ENCODE measurements at places on chromosomes 12 and 14. TPM values are rescaled to one million over a fixed set of nuclear protein-coding genes. Genes with fewer than 3 reads are reported as not detected.

Gene CFAP73
- total RNA-seq: not detected

Gene MYO1H
- total RNA-seq: not detected

Gene PGF
- total RNA-seq: 30.2 TPM

Gene FCF1
- total RNA-seq: 21.9 TPM

Gene MIPOL1
- total RNA-seq: 10.5 TPM

Gene CISTR
- total RNA-seq: not detected

Gene E2F7
- total RNA-seq: 3.1 TPM

Gene SELPLG
- total RNA-seq: 2.8 TPM

Gene PTGR2
- total RNA-seq: 8.4 TPM

Gene OAS1
- 3.6 TPM for total RNA-seq

DNA sequence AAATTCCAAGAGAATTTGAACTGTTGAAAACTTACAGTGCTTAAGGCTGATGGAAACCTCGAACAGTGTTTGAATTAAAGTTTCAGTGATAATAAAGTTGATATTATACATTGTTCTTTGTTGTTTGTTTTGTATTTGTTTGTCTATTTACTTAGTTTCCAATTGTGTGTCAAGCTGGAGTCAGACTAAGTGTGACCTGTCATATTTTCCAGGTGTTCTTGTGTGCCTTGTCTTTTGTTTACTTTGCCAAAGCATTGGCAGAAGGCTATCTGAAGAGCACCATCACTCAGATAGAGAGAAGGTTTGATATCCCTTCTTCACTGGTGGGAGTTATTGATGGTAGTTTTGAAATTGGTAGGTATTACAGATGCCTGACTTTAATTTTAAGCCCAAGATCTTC, 6.0 kb downstream of the SLCO1C1 start:
- H3K27me3 ChIP-seq: no peaks in the 10 kb centered on the region
- no peak for DNase-seq
- no peak overlapping the region for H3K4me3 ChIP-seq
- no peaks in the 10 kb centered on the region for H3K36me3 ChIP-seq

GRCh38 chr12:123344086-123344485, 20.6 kb downstream of the SBNO1 start:
- H3K4me1 ChIP-seq: no peaks in the 10 kb centered on the region
- no peak overlapping the region for H3K27ac ChIP-seq
- no peak for DNase-seq

DNA sequence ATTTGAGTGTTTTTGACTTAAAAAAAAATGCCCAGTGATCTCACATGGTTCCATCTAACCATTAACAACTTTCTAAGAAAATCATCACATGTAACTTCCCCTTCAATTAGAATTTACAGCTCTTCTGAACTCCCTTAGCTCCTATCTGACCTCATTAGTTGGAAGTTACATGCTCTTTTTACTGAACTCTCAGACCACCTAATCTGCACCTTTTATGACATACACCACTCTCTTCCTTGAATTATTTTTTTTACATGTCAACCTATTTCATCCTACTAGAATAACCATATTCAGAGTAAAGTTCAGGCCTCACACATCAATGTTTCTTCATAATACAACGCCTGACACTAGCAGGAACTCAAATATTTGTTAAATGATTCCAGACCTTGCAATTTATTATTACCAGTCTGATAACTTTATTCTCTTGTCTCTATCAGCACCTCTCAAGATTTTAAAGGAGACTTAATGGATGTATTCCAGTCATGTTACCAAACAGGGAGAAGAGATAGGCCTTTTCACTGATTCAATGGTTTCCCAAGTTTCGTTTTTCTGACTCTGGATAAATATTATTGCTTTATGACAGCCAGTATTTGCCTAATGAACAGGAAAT, 21.0 kb downstream of the EGLN3 start:
- peaks cover 21% of the 10 kb centered on the region for H3K4me1 ChIP-seq
- no peak overlapping the region for H3K4me3 ChIP-seq
- H3K36me3 ChIP-seq: peaks cover 22% of the 10 kb centered on the region
- DNase-seq: no peak

- peaks cover 2% of the 10 kb centered on the region for H3K27me3 ChIP-seq
- peaks cover 16% of the 10 kb centered on the region for H3K4me1 ChIP-seq
- H3K4me3 ChIP-seq: no peak overlapping the region
These were observed 42.6 kb downstream of the GALNT8 start for GRCh38 chr12:4762773-4763172.

- H3K36me3 ChIP-seq: no peaks in the 10 kb centered on the region
- no peaks in the 10 kb centered on the region for H3K27me3 ChIP-seq
- no peaks in the 10 kb centered on the region for H3K4me1 ChIP-seq
- no peak overlapping the region for H3K27ac ChIP-seq
These were observed 171.7 kb downstream of the MIPOL1 start for GRCh38 chr14:37369425-37369824.

DNA sequence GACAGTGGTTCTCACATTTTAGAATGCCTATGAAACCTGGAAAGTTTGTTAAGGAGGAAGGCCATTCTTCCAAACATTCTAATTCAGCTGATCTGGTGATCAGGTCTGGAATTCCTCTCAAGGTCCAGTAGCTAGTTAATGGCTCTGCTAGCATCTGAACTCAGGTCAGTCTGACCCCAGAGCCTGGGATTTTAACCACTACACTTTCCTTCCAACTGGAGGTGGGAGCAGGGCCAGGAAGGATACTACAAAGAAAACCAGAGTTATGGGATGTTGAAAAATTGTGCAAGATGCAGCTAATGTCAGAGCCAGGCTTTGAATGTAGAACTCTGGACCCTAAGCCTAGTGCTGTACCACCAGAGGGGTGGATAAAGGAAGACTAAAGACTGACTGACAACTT, 73.6 kb upstream of the NID2 start:
- H3K4me1 ChIP-seq: no peaks in the 10 kb centered on the region
- no peak overlapping the region for H3K27ac ChIP-seq
- no peak overlapping the region for H3K4me3 ChIP-seq
- H3K27me3 ChIP-seq: no peaks in the 10 kb centered on the region
- H3K36me3 ChIP-seq: no peaks in the 10 kb centered on the region

GRCh38 chr14:99863059-99863458, 69.8 kb downstream of the EML1 start:
- H3K36me3 ChIP-seq: peaks cover 11% of the 10 kb centered on the region
- H3K27me3 ChIP-seq: no peaks in the 10 kb centered on the region
- no peak overlapping the region for H3K4me3 ChIP-seq
- no peaks in the 10 kb centered on the region for H3K4me1 ChIP-seq
- DNase-seq: no peak

- peak; percentile 96 for DNase-seq
- peaks cover 2% of the 10 kb centered on the region for H3K27me3 ChIP-seq
- no peaks in the 10 kb centered on the region for H3K36me3 ChIP-seq
- H3K4me1 ChIP-seq: peaks cover 21% of the 10 kb centered on the region
- peak overlapping the region; percentile 73 for H3K27ac ChIP-seq
These were observed 336.9 kb downstream of the BMP4 start for GRCh38 chr14:53619691-53620231.

GRCh38 chr12:63238892-63239291, 87.9 kb upstream of the AVPR1A start:
- H3K36me3 ChIP-seq: no peaks in the 10 kb centered on the region
- H3K4me3 ChIP-seq: no peak overlapping the region
- DNase-seq: no peak

GRCh38 chr14:64281805-64282204, 12.4 kb downstream of the ESR2 start:
- H3K27me3 ChIP-seq: no peaks in the 10 kb centered on the region
- H3K36me3 ChIP-seq: no peaks in the 10 kb centered on the region
- H3K4me1 ChIP-seq: no peaks in the 10 kb centered on the region
- DNase-seq: no peak

DNA sequence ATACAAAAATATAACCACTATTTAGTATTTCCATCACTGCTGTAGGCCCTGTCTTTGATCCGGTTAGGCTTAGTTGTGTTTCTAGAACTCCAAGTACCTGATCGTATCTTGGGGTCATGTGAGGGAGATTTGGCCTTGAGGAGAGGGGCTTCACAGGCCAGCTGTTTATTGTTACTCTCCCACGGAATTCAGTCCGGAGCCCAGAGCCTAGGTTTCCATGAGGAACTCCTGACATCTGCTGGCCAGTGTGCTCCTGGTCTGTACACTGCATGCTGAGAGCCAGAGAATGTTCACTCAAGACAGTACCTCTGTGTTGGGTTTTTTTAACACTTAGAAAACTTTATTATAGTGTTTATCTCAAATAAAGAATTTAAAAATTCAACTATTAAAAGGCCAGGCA, 341.0 kb upstream of the TMEM132C start:
- no peak overlapping the region for H3K27ac ChIP-seq
- H3K4me1 ChIP-seq: peaks cover 5% of the 10 kb centered on the region
- no peak overlapping the region for H3K4me3 ChIP-seq
- DNase-seq: peak; percentile 81

DNA sequence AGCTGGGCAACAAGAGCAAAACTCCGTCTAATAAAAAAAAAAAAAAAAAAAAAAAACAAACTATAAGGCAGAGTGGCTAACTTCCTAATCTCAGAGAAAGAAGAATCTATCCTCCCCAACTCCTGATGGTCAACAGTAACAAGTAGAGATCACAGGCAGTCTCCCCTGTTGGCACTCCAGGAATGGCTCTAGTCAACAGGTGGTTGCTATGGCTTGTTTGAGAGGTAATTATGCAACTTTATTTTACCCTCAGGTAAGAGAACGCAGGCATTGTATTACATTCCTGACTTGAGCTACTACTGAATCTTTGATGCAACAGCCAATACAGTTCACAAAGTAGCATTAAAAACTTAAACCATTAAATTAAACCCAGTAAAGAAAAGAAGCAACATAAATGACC, 180.3 kb downstream of the DICER1 start:
- DNase-seq: no peak
- peaks cover 3% of the 10 kb centered on the region for H3K27me3 ChIP-seq
- H3K4me1 ChIP-seq: peaks cover 2% of the 10 kb centered on the region
- no peaks in the 10 kb centered on the region for H3K36me3 ChIP-seq

DNA sequence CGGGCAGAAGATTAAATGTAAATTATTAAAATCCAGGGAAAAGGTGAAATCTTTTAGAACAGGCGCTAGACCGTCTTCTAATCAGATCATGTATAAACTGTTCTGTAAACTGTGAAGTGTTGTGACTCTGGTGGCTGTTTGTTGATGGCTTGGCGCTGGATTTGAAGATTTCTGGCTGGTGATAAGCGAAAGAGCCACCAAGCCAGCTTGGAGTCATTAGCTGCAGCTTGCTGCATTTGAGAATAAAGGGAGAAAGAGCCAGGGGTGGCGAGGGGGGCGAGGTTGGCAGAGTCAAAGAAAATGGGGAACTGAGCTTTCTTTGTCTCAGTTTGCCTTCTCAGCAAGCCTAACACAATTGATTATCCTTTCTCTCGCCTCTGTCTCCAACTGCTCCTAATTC, 8.0 kb downstream of the SYNDIG1L start:
- no peak overlapping the region for H3K27ac ChIP-seq
- H3K4me1 ChIP-seq: no peaks in the 10 kb centered on the region
- DNase-seq: no peak
- H3K27me3 ChIP-seq: peaks cover 22% of the 10 kb centered on the region

- no peaks in the 10 kb centered on the region for H3K4me1 ChIP-seq
- no peak overlapping the region for H3K27ac ChIP-seq
- H3K27me3 ChIP-seq: no peaks in the 10 kb centered on the region
- peak; percentile 26 for DNase-seq
- H3K4me3 ChIP-seq: no peak overlapping the region
- no peaks in the 10 kb centered on the region for H3K36me3 ChIP-seq
These were observed 12.4 kb upstream of the NRXN3 start for GRCh38 chr14:78157494-78158437.

GRCh38 chr12:65259501-65259900, 19.0 kb upstream of the MSRB3 start:
- H3K36me3 ChIP-seq: no peaks in the 10 kb centered on the region
- H3K4me3 ChIP-seq: no peak overlapping the region
- H3K27ac ChIP-seq: no peak overlapping the region
- no peaks in the 10 kb centered on the region for H3K4me1 ChIP-seq
- DNase-seq: no peak

- H3K27ac ChIP-seq: no peak overlapping the region
- no peak for DNase-seq
- no peaks in the 10 kb centered on the region for H3K36me3 ChIP-seq
- no peaks in the 10 kb centered on the region for H3K27me3 ChIP-seq
- H3K4me3 ChIP-seq: no peak overlapping the region
- H3K4me1 ChIP-seq: no peaks in the 10 kb centered on the region
These were observed 48.7 kb downstream of the DAD1 start for GRCh38 chr14:22540293-22540692.

- H3K27ac ChIP-seq: peak overlapping the region; percentile 62
- no peak overlapping the region for H3K4me3 ChIP-seq
- DNase-seq: peak; percentile 97
- no peaks in the 10 kb centered on the region for H3K4me1 ChIP-seq
- H3K36me3 ChIP-seq: no peaks in the 10 kb centered on the region
These were observed 301.8 kb downstream of the NPAS3 start for GRCh38 chr14:33240466-33240865.

DNA sequence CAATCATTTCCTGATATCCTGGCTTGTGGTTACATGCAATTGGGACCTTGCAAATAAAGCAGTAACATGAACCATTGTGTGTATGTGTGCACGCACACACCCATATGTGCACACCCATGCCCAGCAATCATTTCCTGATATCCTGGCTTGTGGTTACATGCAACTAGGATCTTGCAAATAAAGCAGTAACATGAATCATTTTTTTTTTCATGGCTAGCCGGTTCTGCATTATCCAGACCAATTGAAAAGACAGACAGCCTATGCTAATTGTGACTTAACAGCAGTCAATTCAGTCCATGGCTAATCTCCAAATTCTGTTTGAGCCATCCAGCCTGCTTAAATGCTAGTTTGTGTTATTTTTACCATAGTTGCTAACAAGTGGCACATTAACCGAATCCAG, 134.3 kb downstream of the TTC7B start:
- H3K36me3 ChIP-seq: peaks cover 5% of the 10 kb centered on the region
- no peak overlapping the region for H3K4me3 ChIP-seq
- no peaks in the 10 kb centered on the region for H3K27me3 ChIP-seq
- no peak for DNase-seq
- H3K27ac ChIP-seq: no peak overlapping the region

DNA sequence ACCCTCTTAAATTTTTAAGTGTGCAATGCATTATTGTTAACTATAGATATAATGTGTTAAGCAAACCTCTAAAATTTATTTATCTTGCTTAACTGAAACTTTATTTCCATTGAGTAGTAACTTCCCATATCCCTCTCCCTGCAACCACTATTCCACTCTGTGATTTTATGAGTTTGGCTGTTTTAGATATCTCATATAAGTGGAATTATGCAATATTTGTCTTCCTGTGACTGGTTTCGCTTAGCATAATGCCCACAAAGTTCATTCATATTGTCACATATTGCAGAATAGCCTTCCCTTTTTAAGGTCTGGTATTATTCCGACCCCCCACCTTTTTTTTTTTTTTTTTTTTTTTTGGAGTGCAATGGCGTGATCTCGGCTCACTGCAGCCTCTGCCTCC, 247.6 kb downstream of the EMP1 start:
- DNase-seq: peak; percentile 43
- peaks cover 4% of the 10 kb centered on the region for H3K4me1 ChIP-seq
- no peak overlapping the region for H3K4me3 ChIP-seq
- no peaks in the 10 kb centered on the region for H3K36me3 ChIP-seq
- H3K27me3 ChIP-seq: no peaks in the 10 kb centered on the region
- no peak overlapping the region for H3K27ac ChIP-seq

GRCh38 chr12:66598079-66598478, 80.8 kb downstream of the GRIP1 start:
- no peak overlapping the region for H3K4me3 ChIP-seq
- H3K27ac ChIP-seq: no peak overlapping the region
- no peaks in the 10 kb centered on the region for H3K36me3 ChIP-seq
- H3K27me3 ChIP-seq: no peaks in the 10 kb centered on the region
- no peaks in the 10 kb centered on the region for H3K4me1 ChIP-seq
- no peak for DNase-seq

- H3K27ac ChIP-seq: no peak overlapping the region
- H3K4me1 ChIP-seq: peaks cover 5% of the 10 kb centered on the region
- DNase-seq: no peak
- peak overlapping the region; percentile 51 for H3K4me3 ChIP-seq
- H3K27me3 ChIP-seq: peaks cover 41% of the 10 kb centered on the region
These were observed 9.3 kb downstream of the PAPLN start for GRCh38 chr14:73246387-73247150.

Measured in muscle of leg (tissue), 16 donors.